ENCODE measurements at places on chromosomes 16 and 17. TPM values are rescaled to one million over a fixed set of nuclear protein-coding genes. Genes with fewer than 3 reads are reported as not detected.

EME1 gene
- total RNA-seq, result 5.9 TPM

GDPD1 gene
- 8.1 TPM for total RNA-seq

RGS11 gene
- 1.8 TPM for total RNA-seq

GRAP gene
- total RNA-seq, result 0.24 TPM

GRCh38 chr16:81431554-81432353 lies 12.9 kb upstream of the CMIP start:
- no peak overlapping the region for H3K27ac ChIP-seq
- no peaks in the 10 kb centered on the region for H3K36me3 ChIP-seq
- H3K27me3 ChIP-seq, result no peaks in the 10 kb centered on the region

- no peaks in the 10 kb centered on the region for H3K36me3 ChIP-seq
- peaks cover 27% of the 10 kb centered on the region for H3K27me3 ChIP-seq
- H3K4me3 ChIP-seq, result no peak overlapping the region
- no peak overlapping the region for H3K27ac ChIP-seq
- peaks cover 34% of the 10 kb centered on the region for H3K4me1 ChIP-seq
- peak; percentile 71 for DNase-seq
These were observed 1.9 kb upstream of the C16orf74 start for GRCh38 chr16:85752511-85753420.

- no peaks in the 10 kb centered on the region for H3K36me3 ChIP-seq
These were observed 129.6 kb downstream of the CPPED1 start for GRCh38 chr16:12674071-12674470.

- H3K4me1 ChIP-seq, result peaks cover 44% of the 10 kb centered on the region
- DNase-seq, result peak; percentile 57
- H3K27ac ChIP-seq, result peak overlapping the region; percentile 43
- no peaks in the 10 kb centered on the region for H3K27me3 ChIP-seq
These were observed 13.9 kb downstream of the NUP93 start for GRCh38 chr16:56743840-56744239.

DNA sequence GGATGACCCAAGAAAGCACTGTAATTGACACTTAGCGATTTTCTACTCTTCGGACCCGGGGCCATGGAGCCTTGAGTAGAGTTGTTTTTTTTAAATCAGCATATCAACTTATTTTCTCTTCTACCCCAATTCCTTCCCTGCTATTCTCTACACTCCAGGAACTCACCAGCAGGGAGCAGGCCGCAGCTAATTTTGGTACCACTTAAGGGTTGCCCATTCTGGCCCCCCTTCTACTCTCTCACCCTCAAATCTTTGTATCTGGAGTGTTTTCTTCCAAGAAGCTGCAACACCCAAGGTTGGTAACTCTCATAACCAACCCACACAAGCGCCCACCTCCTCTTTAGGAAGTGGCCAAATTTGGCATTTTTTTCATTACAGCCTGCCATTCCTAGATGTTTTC lies 5.5 kb upstream of the ERAL1 start:
- no peak overlapping the region for H3K4me3 ChIP-seq
- peak overlapping the region; percentile 6 for H3K27ac ChIP-seq
- H3K4me1 ChIP-seq, result no peaks in the 10 kb centered on the region
- no peaks in the 10 kb centered on the region for H3K36me3 ChIP-seq

DNA sequence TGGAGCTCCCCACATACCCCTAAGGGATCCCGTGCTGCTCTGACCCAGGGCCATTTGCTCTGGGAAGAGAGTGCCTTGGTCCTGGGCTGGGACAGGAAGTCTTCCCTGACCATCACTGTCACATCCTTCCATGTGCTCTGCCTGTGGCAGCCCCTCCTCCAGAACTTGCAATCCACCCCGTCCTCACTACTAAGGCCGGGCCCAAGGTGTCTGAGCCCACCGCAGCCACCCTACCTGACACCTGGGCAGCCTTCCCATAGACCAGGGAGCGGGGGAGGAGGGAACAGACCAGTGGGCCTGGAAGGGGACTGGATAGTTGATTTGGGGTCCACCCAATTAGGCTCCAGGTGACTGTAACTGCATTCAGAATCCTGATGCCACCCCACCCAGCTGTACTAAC lies 117.5 kb upstream of the CRHR1 start:
- DNase-seq, result no peak
- H3K36me3 ChIP-seq, result no peaks in the 10 kb centered on the region
- H3K4me3 ChIP-seq, result no peak overlapping the region
- H3K4me1 ChIP-seq, result no peaks in the 10 kb centered on the region

DNA sequence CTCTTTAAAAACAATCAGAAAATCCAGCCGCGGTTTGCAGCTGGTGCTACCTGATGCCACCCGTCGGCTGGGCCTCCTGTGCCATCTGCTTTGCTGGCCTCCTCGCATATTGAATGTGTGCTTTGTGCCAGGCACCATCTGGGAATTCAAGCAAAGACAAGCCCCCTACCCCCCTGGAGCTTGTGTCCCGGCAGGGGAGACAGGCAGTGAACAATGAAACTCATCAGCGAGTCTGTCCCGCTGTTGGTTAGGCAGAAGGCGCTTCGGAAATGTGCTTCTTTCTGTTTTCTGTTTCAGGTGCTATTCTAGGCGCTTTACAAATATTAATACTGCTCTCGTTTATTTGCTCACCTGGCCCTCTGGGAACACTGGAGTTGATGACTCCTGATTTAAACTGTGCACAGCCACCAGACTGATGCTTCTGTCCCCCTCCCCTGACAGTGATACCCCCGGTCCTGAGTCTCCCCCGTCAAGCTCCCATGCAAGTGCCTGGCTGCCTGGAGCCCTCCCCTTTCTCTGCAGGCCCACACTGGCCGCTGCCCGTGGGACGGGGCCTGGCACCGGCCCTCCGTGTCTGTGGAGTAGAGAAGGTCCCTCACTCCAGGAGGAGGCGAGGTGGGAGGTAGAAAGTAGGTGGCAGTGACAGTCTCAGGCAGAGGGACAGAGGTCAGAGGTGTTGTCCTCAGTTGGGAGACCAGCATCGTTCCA lies 126.1 kb upstream of the PLCG2 start:
- H3K4me1 ChIP-seq, result peaks cover 22% of the 10 kb centered on the region
- DNase-seq, result peak; percentile 45
- peak overlapping the region; percentile 82 for H3K27ac ChIP-seq
- H3K27me3 ChIP-seq, result no peaks in the 10 kb centered on the region
- no peak overlapping the region for H3K4me3 ChIP-seq

All from GM23338 (cell line).